Gastroesophageal sphincter (tissue), 4 donors: ENCODE measurements at places on chromosomes 5 and 9. TPM values are rescaled to one million over a fixed set of nuclear protein-coding genes. Genes with fewer than 3 reads are reported as not detected.

The SH3RF2 gene
- 0.27 TPM for total RNA-seq

The KIF4B gene
- not detected for total RNA-seq

DNA sequence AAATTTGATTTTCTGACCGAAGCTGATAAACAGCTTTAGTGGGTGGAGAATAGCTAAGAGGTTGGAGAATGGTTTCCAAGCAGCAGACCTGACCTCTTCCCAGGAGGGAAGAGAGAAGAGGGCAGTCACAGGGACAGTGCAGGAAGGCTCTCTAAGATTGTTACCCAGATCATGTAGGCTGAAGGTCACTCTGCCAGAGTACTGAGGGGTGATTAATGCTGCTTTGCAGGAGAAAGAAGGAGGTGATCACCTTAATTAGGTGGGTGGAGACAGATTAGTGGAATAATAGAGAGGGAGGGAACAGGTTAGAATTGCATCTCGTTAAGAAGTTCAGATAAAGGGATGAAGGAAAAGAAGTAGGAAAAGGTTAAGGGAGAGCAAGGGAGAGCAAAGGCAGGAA is 440.5 kb downstream of the BRINP1 start:
- H3K4me1 ChIP-seq, result no peaks in the 10 kb centered on the region
- no peak for ATAC-seq
- no peaks in the 10 kb centered on the region for H3K27me3 ChIP-seq
- H3K4me3 ChIP-seq, result no peak overlapping the region
- no peak overlapping the region for H3K27ac ChIP-seq

GRCh38 chr9:127489471-127490115 is 38.3 kb downstream of the LRSAM1 start:
- H3K27ac ChIP-seq, result no peak overlapping the region
- no peak for ATAC-seq
- H3K36me3 ChIP-seq, result peaks cover 100% of the 10 kb centered on the region
- H3K4me3 ChIP-seq, result no peak overlapping the region

- no peak overlapping the region for H3K4me3 ChIP-seq
- no peak for ATAC-seq
- no peaks in the 10 kb centered on the region for H3K27me3 ChIP-seq
- peaks cover 6% of the 10 kb centered on the region for H3K4me1 ChIP-seq
- H3K27ac ChIP-seq, result no peak overlapping the region
Measured at GRCh38 chr9:109286981-109287380, 33.9 kb downstream of the EPB41L4B start.

DNA sequence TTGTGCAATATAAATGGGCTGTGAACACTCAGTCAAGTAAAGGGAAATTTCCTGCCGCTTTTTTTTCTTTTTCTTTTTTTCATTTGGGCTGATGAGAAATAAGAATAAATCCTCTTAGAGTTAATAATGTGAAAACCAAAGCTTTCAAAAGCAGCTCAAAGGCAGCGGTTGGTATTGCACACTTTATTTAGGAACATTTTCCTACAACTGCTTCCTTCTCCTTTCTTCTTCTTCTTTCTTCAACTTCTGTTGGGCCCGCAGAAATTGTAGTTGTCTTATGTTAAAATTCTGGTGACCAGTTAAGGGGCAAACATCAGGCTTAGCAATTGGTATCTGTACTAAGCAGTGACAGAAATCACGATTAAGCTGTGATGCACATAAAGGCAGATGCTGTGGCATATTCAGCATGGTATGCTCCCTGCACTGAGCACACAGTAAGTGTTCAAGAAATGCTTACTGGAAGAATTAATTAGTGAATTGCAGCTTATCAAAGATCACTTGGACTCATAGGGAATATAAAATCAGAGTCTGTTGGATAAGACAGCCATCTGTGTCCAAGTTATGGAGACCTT is 85.4 kb downstream of the ANKRD55 start:
- no peaks in the 10 kb centered on the region for H3K36me3 ChIP-seq
- no peaks in the 10 kb centered on the region for H3K27me3 ChIP-seq
- no peaks in the 10 kb centered on the region for H3K4me1 ChIP-seq

GRCh38 chr5:32507738-32508434 is 63.3 kb upstream of the ZFR start:
- no peaks in the 10 kb centered on the region for H3K27me3 ChIP-seq
- ATAC-seq, result peak; percentile 71
- H3K27ac ChIP-seq, result peak overlapping the region; percentile 40
- H3K36me3 ChIP-seq, result no peaks in the 10 kb centered on the region

GRCh38 chr5:1118231-1118698 is 6.4 kb upstream of the SLC12A7 start:
- no peaks in the 10 kb centered on the region for H3K36me3 ChIP-seq
- no peaks in the 10 kb centered on the region for H3K27me3 ChIP-seq
- H3K4me3 ChIP-seq, result no peak overlapping the region
- ATAC-seq, result peak; percentile 40
- H3K4me1 ChIP-seq, result peaks cover 26% of the 10 kb centered on the region
